Stimulated activated CD4-positive, alpha-beta T cell treated with anti-CD3 and anti-CD28 coated beads, Interleukin-1b, Interleukin-23, amount 100 ng/mL, for 1 hour (primary cell): ENCODE measurements at places on chromosomes 1 and 21.

GRCh38 chr1:100671601-100672000 is 47.9 kb upstream of the VCAM1 start:
- DNase-seq: no peak

- no peak for DNase-seq
These were observed 39.9 kb downstream of the ZBTB17 start for GRCh38 chr1:15936025-15936424.

DNA sequence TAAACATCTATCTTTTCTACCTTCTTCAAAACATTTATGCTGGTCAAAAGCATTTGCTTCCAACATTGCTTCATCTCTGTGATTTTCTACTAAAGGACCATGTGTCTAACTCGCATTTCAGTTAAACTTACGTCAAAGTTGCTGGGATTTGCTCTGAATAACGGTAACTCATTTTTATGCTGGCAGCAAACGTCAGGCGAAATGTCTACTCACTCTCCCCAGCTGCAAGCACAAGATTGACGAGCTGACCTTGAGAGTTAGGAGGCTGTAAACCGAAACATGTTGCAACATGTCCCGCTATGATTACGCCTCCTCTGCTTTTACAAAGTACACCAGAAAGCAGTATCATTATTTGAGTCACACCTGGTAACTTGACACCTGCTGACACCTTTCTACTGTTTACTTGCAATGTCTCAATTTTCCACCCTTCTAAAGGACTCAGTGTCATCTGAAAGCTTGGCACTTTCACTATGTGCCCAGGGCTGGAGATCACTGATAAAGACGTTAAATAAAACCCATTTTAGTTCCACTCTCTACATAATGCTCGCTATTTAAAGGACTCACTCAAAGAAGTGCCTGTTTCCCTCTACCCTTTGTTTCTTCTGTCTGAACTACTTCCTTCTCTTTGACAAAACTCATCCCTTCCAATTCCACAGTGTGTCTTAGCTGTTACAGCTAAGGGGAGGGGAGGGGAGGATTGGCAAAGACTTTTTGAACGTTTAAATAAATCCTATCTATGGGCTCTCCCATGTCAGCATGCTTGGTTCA is 111.9 kb downstream of the PTPN14 start:
- DNase-seq: no peak

- no peak for DNase-seq
These were observed 10.4 kb downstream of the ARHGAP30 start for GRCh38 chr1:161059293-161059692.

DNA sequence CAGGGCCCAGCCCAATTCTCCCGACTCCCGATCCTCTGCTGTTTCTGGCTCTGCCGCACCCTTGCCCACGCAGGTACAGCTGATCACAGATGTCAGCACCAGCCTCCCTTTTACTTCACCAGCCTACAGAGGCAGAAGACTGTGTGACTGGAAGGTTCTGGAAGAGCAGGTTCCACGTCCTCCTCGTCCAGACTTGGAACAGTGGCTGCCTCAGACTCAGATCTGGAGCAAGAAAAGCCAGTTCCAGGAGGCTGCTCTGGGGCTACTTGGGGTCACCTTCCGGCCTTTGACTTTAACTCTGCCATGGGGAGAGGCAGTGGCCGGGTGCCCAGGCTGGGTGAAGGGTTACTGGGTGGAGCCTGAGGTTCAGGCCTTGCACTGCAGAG is 16.1 kb upstream of the KLHDC7A start:
- no peak for DNase-seq

DNA sequence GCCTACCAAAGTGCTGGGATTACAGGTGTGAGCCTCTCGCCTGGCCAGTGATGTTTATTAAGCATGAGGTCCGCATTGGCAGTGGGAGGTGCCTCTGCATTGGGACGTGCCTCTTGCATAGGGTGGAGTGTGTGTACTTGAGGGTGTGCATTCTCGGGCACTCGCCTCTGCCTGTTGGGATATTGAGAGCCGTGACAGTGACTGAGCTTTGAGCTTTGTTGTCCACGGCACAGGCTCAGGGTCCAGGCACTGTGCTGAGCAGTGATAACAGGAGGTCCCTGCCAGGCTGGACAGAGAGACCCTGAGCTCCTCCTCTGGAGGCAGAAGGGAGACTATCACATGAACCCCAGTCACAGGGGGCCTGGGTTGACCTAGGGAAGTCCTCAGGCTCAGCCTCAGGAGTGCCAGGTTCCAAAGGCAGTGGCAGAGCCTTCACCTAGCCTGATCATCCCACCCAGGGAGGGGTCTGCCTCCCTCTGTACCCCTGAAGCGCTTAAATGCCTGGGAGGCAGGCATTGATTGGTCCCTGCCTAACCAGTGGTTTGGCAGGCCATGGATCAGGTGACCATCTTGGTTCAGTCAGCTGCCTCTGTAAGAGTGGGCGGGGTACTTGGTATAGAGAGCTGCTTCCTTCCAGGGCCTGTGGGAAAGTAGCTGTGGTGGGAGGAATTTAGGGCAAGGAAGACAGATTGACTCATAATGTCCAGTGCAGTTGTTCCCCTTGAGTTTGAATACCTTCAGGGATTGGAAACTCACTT is 213.8 kb upstream of the TMEM51 start:
- no peak for DNase-seq

GRCh38 chr1:24052220-24052619 is 59.7 kb downstream of the MYOM3 start:
- no peak for DNase-seq

DNA sequence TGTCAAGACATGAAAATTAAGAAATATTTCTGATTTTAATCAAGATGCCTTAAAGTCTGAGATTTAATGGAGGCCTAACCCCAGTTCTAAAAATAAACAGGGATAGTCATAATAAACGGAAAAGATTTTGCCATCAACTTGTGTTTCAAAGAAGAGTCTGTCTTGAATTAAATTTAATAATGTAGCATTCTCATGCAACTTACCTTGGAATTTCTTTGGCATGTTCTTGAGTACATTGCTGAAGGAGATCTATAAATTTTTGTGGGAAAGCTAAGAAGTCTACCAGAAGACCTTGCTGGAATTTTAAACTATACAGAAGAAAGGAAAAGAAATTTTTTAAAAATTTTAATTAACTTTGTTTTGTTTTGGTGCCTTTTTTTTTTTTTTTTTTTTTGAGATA is 10.6 kb downstream of the SASS6 start:
- no peak for DNase-seq

DNA sequence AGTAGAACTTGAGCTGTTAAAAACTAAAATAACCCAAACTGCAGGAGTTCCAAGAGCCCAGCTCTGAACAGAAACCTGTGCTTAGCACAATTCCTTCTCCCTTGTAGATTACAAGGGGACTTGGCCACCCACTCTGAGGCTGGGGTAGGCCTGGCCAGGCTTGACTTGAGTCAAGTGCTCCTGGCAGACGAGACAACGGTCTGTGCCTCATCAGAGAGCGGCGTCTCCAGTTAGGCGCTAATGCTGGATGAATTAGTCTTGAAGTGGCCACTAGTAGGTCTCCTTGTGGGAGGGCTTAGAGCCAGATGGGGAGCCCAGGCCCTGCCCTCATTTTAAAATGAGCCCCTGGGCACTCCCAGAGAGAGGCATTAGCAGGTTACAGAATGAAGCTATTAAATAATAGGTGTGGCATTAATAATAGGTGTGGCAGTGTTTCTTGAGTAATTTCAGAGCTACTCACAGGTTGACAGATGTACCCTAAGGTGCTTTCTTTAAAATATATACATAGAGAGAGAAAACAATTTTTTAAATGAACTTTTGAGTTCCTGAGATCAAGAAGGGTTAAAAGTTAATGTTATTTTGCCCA is 1.1 kb downstream of the EEIG2 start:
- no peak for DNase-seq

- DNase-seq: no peak
These were observed 56.6 kb upstream of the EDN2 start for GRCh38 chr1:41540886-41541591.

GRCh38 chr1:240091614-240092300 is at the start of gene FMN2:
TSS of gene FMN2 (plus strand) at chr1:240091883. CDS start at chr1:240092110, 227 bp downstream.
- DNase-seq: no peak

DNA sequence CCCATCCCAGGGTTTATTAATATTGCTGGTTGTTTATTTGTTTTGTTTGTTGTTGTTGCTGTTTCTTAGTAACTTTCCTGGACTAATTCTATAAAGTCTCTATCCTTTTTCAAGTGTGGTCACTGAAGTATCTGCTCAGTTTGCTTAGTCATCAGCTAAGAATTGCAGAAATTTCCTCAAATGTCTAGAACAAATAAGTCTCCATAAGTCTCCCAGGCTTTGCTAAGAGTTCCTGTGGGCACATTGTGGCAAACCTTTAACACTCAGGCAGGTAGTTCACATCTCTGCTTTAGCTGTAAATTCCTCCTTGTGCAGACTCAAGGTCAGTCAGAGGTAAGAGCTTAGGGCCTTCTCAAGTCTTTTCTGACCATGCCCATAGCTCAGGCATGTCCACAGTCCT is 38.9 kb upstream of the C1orf185 start:
- DNase-seq: no peak
